ENCODE measurements at places on chromosomes 3 and 15.

DNA sequence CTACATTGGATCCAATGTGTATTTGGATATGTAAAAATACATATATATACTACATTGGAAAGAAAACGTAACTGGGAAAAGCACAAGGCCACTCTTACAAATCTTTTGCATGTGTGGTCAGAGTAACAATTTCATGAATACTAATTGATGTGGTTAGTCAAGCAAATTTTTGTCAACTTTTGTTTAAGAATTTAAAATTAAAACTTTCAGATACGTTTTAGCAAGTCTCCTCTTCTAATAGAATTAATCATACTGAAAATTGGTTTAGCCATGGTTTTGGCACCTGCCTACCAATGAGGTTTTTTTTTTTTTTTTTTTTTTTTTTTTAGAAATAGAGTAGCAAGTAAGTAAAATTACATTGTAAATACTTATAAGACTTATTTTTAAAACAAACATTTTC lies 153.0 kb upstream of the CGNL1 start:
- DNase-seq = no peak

DNA sequence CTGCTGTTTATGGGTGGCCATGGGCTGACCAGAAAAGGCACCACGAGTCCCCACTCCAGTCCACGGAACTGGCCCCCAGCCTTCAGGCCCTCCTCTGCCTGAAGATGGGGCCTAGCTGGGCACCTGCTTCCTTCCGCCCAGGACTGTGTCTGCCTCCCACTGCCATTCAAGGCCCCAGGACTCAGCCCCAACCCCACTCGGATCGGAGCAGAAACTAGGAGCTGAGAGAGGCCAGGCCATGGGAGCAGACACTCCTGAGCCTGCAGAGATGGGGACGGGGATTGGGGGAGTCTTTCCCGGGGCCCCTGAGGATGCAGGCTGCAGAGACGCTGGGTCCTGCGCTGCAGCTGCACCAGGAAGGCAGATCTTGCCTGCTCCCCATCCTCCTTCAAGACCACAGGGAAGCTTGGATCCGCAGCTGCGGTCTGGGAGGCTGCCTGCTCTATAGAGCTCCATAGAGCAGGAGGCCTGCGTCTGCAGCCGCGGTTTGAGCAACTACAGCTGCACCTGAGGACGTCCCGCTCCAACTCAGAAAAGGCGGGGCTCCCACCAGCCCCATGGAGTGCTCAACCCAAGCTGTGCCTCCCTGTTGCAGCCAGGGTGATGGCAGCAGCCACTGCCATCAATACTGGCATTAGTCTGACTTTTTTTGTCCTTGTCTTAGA lies 383.9 kb upstream of the TMCO5A start:
- DNase-seq = no peak

- DNase-seq = no peak
Observed at GRCh38 chr3:126496894-126497850, 20.4 kb downstream of the UROC1 start.

DNA sequence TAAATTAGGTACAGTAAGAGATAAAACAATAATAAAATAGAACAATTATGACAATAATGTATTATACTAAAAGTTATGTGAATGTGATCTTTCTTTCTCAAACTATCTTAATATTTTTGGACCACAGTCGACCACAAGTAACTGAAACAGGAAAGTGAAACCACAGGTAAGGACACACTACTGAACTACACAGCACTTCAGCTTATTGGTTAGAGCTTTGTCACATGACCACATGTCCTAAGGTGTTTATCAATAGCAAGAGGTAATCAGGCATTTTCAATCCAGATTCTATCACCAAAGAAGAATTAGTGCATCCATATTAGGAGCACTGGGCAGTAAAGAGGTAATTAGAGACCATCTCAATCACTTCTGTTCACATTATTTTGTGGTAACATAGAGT lies 392.8 kb downstream of the RSL24D1 start:
- no peak for DNase-seq

DNA sequence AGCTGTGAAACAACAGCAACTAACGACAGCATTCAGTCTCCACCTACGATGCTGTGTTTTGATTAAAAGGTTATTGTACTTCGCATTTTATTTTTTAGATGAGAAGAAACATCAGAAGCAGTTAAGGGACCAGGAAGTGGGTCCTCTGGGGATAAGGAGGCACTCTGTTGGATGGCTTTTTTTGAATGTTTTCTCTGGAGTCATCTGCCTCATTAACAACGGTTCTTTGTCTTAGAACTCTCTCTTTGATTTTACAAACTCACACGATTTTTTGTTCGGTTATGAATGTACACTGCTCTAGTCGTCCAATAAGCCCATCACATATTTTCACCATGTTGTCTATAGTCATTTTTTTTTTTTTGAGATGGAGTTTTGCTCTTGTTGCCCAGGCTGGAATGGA lies 36.0 kb upstream of the ARPIN start:
- no peak for DNase-seq

DNA sequence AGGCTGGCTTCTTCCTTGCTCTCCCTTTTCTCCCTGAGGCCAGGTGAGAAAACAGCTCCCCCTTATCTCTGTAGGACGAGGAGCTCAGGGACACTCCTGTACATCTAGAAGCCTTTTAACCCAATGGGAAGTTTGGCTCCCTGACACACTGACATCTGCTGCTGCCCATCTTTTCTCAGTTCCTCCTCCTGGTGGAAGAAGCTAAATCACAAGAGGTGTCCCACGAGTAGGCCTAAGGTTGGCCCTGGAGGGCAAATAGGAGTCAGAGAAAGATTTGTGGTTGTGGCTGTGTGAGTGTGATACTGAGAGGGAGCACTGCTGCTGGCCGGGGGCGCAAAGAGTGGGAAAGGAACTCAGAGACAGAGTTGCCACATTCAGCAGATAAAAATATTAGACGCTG lies 49.5 kb downstream of the ARHGAP31 start:
- DNase-seq = no peak

DNA sequence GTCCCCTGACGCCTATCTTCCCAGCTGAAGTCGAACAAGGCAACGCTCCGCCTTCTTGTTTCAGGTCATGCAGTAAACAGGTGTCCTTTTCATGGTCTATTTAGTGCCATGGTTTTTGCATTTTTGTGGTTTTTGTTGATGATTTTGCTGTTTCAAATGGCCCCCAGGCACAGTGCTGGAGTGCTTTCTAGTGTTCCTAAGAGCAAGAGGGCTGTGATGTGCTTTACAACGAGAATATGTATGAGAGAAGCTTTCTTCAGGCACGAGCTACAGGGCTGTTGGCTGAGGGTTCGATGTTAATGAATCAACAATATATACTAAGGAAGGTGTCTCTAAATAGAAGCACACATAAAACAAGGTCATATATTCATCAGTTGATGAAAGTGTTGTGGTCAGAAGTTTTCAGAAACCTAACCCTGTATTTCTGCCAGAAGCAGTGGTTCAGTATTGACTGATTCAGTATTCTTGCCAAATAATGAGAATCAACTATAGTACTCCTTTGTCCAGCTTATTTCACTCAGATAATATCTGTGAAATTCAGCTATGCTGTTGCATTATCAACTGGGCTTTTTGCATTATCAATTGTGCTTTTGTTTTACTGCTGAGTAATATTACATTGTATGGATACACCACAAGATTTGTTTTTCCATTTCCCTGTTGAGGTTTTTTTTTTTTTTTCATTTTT lies 18.5 kb downstream of the LIMD1 start:
- DNase-seq = peak; percentile 48

- DNase-seq = no peak
Observed at GRCh38 chr15:52221730-52222129, 30.5 kb upstream of the GNB5 start.

DNA sequence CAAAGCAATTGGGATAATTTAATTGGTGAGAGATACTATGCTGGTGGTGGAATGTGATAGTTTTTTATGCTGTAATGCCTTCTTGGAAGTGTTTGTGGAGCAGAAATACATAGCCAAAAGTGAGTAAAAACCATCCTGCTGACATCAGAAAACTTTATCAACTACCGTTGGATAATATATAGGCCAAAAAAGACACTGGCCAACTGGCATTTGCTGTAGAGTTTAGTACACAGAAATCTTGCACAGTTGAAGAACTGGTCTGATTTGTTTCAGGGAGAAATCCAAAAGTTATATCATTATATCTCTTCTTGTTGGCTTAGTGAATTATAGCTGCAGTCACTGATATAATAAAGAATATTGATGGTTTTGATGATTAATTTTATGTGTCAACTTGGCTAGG lies 507 bp upstream of the MINDY4B start:
- DNase-seq = no peak

All from NCI-H187 (cell line).